ENCODE measurements at places on chromosomes 12 and 14.

GRCh38 chr14:89720741-89721729, 233.5 kb downstream of the EFCAB11 start:
- peak; percentile 82 for DNase-seq

- DNase-seq, result no peak
These were observed 5.3 kb downstream of the OR4N5 start for GRCh38 chr14:20143911-20144310.

GRCh38 chr12:24754690-24755638, 193.9 kb downstream of the BCAT1 start:
- no peak for DNase-seq

GRCh38 chr14:100475268-100475667, 111.9 kb downstream of the BEGAIN start:
- DNase-seq, result no peak

DNA sequence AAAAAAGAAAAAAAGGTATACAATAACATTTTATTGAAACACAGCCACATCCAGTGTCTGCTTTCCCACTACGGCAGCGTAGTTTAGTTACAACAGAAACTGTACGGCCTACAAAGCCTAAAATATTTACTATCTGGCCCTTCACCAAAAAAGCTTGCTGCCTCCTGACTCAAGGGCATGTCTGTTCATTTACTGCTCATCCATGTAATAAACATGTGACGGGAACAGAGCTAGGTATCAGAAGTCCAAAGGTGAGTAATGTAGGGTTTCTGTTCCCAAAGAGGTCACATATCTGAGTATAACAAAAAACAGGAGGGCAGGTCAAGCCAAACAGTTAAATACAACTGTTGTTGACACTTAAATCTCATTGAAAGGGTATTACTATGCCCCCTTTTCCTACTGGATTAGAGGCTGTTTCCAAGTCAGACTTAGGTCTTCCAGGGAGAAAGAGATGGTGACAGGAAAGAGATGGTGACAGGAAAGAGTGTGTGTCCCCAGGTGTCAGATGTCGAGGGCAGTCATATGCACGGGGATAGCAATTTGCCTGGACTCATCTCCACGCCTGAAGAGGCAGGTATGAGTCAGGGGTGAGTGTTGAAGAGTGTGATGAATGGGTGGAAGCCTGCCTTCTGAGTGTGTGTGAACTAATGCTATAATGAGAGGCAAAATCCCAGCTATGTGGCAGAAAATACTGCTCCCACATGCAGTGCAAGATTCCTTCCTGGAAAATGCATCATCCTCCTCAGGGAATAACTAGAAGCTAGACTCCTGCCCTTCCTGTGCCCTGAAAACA, 77.7 kb downstream of the MAP3K9 start:
- no peak for DNase-seq

GRCh38 chr14:59337141-59337611, 128.0 kb downstream of the GPR135 start:
- no peak for DNase-seq

- no peak for DNase-seq
These were observed 1430.1 kb upstream of the SEL1L start for GRCh38 chr14:82963756-82964155.

DNA sequence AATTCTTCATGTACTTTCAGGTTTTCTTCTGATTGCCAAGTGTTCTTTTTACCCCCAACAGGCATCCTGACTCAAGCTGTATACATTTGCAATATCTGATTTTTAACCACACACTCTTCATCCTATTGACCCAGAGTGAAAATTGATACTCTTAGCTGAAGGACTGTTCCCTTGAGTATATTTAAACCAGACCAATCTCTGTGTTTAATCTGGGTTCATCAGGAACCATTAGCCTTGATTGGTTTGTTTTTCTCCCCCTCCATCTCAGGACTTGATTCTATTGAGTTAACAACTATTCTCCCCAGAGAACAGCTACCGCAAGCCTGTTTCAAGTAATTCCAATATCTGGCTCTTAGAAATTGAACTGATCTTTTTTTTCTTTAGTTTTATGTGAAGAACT, 222.3 kb upstream of the NOVA1 start:
- DNase-seq, result no peak

GRCh38 chr12:113581342-113581741, 109.7 kb upstream of the LHX5 start:
- DNase-seq, result no peak

GRCh38 chr12:121017966-121018491, 1.7 kb upstream of the C12orf43 start:
- no peak for DNase-seq

- DNase-seq, result no peak
These were observed 59.4 kb downstream of the ITPK1 start for GRCh38 chr14:93056166-93056839.

GRCh38 chr12:19299765-19300164, 139.5 kb upstream of the AEBP2 start:
- DNase-seq, result no peak

- DNase-seq, result no peak
These were observed 352.3 kb upstream of the TMPO start for GRCh38 chr12:98162906-98163678.

- no peak for DNase-seq
These were observed 1.7 kb downstream of the AVIL start for GRCh38 chr12:57816855-57817151.

- DNase-seq, result no peak
These were observed 189.3 kb downstream of the ITPR2 start for GRCh38 chr12:26643532-26644315.

- no peak for DNase-seq
These were observed 152.4 kb downstream of the BRMS1L start for GRCh38 chr14:35978561-35978960.

GRCh38 chr12:116456330-116457082, 102.7 kb upstream of the MAP1LC3B2 start:
- no peak for DNase-seq

- DNase-seq, result no peak
These were observed 141.9 kb downstream of the CRADD start for GRCh38 chr12:93819050-93819491.

- no peak for DNase-seq
These were observed 151.4 kb upstream of the NUDT4 start for GRCh38 chr12:93226361-93226760.

DNA sequence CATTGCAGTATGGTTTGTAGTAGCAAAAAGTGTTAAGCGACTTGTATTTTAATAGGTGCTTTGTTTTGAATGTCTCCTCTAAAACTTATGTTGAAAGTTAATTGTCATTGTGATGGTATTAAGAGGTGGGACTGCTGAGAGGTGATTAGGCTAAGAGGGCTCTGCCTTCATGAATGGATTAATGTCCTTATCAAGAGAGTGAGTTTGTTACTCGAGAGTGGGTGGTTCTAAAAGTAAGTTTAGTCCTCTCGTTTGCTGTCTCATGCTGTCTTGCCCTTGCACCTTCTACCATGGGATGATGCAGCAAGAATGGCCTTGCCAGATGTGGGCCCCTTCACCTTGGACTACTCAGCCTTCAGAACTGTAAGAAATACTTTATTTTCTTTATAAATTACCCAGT, 17.4 kb downstream of the ZDHHC17 start:
- no peak for DNase-seq

- DNase-seq, result no peak
These were observed 269.2 kb upstream of the DAAM1 start for GRCh38 chr14:58919217-58919616.

DNA sequence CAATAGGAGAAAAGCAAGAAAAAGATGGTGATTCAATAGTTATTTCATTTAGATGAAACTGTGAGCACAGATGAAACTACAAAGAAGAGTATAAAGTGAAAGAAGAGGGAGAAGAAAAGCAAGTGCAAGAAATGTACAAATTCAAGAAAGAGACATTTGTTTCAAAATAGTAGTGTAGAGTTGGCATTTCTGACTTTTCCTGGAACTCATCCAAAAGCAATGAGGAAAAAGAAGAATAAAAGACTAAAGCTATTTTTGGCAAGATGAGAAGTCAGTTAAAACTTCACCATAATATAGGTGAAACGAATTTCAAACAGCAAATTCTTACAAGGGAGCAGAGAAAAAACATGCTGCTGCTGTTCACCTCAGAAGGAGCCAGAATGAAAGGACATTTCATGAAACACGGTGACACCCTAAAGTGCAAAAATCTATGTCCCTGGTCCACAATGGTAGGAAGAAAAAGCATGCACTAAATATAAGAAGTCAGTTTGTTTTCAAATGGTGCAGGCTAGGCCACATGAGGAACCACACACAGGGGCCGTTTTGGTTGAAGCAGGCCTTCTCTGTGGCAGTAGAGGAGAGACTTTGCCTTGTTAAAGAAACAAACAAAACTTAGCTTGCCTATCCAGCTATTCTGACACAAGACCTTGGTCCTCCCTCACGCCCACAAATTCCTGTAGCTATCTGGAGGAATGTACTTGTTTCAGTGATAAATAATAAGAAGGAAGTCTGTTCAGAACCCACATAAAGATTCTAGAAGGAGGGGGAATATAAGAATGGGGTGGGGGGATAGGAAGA, 11.1 kb upstream of the CMAS start:
- DNase-seq, result no peak

DNA sequence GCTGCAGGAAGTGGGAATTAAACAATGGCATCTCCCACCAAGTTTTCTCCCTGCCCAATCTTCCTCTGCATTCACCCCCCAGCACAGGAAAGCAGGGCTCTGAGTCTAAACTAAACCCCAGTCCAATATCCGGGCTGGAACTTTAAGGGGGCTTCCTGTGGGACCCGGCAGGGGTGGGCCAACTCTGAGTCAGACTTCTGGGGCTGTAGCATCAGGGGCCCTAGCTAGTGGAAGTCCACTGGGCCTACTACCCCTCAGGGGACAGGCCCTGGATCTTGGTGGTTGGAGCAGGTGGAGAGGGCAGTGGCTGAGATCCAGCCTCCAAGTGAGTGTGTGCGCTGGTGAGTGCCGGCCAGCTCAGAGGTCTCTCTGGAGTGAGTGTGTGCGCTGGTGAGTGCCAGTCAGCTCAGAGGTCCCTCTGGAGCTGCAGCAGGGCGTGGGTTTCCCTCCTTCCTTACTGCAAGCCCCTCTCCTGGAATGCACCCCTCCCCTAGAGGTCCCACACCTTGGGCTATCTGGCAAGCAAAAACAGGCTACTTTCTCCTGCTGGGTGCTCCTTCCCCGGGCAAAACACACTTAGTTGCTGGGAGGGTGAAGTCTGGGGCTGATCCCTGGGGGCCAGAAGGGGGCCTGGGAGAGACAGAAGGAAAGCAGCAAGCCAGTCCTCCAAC, 5.6 kb upstream of the LHX5 start:
- no peak for DNase-seq

- no peak for DNase-seq
These were observed 96.3 kb downstream of the PAX9 start for GRCh38 chr14:36757734-36758601.

- DNase-seq, result no peak
These were observed 119.9 kb upstream of the MGAT4C start for GRCh38 chr12:86376052-86376451.

- DNase-seq, result no peak
These were observed 33.0 kb upstream of the TSPAN8 start for GRCh38 chr12:71190822-71191221.

GRCh38 chr12:39043424-39043822, 138.0 kb upstream of the CPNE8 start:
- DNase-seq, result no peak

DNA sequence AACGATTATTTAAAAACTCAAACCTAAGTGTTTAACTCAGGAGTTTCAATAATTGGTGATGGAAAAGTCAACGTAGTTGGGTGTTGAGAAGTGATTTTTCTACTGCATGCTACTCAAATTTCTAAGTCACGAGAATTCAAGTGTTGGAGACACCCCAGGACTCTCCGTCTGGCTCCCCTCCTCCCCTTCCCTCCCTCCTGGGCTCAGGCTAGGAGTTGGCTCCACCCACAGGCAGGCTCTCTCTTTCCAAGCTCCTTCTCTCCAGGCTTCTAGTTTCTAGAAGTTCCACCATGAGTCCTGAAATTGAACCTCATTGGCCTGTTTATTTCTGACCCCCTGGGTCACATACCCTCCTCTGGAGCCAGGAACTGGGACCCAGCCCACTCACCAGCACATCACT, 73.0 kb downstream of the TMEM132D start:
- DNase-seq, result no peak

DNA sequence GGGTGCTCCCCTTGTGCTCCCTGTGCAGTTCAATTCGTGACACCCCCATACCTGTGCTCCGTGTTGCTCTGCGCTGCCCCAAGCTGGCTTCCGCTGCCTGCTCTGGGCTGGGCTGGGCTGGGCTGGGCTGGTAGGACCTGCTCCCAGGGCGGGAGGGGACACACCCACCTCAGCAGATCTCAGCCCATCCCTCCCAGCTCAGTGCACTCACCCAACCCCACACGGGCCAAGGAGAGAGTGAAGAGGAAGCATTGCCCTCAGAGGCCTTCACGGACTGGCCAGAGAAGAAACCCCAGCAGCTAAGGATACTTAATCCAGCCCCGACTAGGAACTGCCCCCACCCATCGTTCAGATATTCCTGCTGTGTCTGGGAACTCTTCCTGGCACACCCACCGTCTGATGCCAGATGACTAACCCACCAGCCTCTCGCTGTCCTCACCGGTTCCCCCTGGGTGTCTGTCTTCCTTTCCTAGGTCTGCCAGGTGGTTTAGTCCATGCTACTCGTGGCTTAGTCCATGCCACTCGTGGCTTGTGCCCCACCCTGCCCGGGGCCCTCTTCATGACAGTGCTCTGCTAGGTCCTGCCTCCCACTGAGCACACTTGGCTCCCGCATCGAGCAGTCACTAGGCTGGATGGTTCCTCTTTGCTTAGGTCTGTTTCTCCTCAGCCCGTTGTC, at the start of gene LPAR5:
Gene LPAR5 (minus strand): TSS at position 104 of the 676 bp plus-strand sequence. CDS start 14,711 bp downstream, outside the sequence.
- DNase-seq, result no peak

- DNase-seq, result no peak
These were observed 83.2 kb downstream of the DAD1 start for GRCh38 chr14:22505697-22506377.

GRCh38 chr14:33165144-33165925, 226.7 kb downstream of the NPAS3 start:
- DNase-seq, result no peak

DNA sequence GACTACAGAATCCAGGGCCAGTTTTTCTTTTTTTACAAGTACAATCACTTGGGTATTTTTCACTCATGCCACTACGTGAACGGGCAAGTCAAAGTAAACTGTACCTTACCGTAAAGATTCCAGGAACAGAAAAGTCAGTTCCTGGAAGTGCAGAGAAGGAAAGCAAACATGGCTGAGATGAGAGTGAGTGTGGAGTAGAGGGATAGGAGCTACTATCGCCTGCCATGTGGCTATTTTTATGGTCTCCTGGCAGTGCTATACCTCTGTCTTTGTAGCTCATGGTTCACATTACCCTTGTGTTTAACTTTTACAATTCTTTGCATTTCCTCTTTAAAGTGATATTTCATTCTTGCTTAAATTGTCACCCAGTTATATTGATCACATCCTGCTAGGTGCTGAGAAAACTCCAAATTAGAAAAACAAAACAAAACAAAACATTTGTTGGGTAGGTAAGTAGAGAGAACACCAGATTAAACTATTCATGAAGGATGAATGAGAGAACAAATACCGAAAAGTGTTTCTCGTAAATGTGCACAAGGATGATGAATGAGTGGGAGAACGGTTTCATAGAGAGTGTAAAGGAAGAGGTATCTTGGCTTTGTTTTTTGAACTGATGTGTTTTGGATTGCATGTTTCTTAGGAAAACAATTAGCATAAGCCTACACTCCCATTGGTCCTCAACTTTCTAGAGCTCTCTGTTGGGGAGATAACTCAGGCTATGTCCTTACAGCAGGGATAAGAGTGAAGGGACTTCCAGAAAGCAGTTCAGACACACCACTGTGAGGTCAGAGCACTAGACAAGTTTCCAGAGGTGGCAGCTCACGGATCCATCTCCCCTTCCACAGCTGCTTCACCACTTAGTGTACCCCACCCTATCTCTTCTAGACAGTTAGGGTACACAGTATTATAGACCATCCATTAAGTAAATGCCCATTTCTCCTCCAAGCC, 163.7 kb downstream of the IPO8 start:
- DNase-seq, result no peak
